ENCODE measurements at places on chromosomes 1 and 21.

- no peak for DNase-seq
Observed at GRCh38 chr1:118992868-118993699, 4.9 kb upstream of the TBX15 start.

- DNase-seq: no peak
Observed at GRCh38 chr1:150841626-150842025, 33.6 kb upstream of the CTSK start.

GRCh38 chr1:174656409-174657059, 208.8 kb downstream of the GPR52 start:
- DNase-seq: no peak

- DNase-seq: no peak
Observed at GRCh38 chr1:184867866-184868689, 106.2 kb downstream of the NIBAN1 start.

DNA sequence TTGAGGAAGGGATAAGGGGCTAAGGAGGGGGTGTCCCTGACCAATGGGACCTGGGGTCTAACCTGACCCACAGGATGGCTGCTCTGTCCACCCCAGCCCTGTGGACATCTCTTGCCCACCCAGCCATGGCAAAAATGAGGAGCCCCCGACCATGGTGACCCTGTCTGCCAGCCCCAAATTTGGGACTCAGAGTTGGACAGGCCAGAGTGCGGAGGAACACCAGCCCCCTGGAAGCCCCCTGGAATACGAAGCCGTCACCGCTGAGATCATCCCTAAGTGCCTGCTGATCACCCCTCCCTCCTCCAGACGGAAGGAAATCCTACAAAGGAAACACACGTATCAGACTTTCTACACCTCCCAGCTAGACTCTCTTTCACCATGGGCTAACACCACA, 119.3 kb downstream of the SIK1 start:
- no peak for DNase-seq

GRCh38 chr1:4422504-4423289, 231.7 kb upstream of the AJAP1 start:
- DNase-seq: no peak

DNA sequence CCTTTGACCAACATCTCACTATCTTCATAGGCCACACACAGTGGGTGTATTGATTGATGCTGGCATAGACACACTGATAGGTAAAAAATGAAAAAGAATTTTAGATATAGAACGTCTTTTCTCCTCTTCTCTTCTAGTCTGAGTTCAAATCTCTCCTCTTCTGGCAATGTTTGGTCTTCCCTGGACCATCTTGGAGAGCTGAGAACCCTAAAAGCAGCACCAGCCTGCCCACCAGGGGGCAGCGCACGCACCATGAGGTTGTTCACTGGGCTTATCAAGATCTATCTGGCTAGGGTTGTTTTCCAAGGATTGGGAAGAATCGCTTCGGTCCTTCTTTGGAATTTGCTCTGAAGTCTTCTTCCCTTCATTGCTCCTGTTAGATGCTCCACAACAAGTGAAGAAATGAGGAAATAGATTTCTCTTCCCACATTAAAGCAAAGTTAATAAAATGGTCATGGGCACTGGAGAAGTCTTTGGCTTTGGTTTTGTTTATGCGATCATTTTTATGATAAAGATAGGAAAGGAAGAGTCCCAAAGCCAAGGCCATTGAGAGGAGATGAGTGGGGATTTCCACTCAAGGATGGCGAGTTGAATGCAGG, 104.0 kb upstream of the OLIG2 start:
- no peak for DNase-seq

DNA sequence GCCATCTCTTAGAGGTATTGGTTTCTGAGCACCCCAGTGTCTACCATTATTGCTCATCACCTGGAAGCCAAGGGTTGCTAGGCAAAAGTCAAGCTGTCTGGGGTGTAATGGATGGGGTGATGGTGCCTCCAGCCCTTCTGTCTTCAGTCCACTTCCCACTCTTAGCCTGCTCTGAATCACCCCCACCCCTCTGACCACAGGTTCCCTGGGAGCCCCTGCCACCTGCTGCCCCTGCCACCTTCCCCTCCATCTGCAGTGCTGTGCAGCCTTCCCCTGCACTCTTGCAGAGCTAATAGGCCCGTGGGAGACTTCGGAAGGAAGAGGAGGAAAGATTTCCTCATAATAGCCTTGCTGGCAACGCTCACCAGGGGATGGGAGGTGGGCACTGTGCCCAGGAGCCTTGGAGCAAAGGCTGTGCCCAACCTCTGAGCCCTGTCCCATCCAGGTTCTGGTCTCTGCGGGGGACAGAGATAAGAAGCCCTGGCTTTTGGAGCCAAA, 35.5 kb downstream of the CAPN2 start:
- no peak for DNase-seq

DNA sequence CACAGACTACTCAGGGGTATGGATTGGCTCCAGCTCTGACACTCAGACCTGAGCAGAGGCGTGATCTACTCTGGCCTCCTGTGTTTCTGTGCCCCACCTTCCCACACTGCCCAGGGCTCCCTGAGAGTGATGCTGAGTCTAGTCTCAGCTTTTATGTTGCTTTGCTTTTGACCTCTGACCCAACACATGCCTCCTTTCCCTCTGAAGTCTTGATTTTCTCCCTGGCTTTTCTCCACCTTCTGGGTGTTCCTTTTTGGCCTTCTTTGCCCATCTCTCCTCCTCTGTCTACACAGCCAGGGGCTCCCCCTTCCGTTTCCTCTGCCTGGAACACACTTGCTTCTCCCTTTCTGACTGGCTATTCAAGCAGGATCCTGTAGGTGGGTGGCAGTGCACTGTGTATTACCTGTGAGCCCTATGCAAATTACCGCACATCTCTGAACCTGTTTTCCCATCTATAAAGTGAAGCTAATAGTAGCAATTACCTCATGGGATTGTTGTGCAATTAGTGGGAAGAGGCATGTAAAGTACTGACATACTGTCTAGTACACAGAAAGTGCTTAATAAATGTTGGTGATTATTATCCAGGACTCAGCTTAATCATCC, 13.7 kb upstream of the MEX3A start:
- no peak for DNase-seq

- no peak for DNase-seq
Observed at GRCh38 chr1:31243501-31244286, 4.0 kb upstream of the NKAIN1 start.

DNA sequence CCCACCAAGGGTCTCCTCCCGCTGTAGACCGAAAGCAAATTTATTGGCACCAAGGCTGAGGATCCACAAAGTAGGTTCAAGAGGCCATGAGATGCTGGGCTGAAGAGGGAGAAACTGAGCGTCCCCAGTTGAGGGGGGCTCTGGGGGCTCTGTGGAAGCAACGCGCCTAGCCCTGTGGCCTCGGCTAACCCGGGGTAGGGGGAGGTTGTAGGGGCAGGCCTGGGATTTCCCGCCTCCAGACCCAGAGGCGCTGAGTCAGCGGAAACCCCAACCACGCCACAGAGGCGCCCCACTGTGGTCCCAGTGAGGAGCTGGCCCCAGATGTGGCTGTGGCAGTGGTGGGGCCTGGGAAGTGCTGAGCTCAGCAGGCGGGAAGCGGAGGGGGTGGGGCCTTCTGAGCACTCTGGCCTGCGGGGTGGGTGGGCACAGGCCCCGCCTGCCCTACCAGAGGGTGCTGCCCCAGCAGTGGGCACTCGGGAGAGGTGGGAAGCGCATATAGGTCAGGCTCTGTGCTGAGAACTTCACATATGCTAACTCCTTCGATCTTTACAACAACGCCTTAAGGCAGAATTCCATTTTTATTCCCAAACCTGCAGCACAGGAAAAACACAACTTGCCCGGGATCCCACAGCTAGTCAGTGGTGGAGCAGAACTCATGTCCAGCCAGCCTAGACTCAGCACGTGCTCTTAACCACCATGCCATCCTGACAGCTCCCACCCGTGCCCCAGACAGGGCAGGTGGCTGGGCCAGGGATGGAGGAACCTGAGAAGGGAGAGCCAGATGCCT, 1.5 kb upstream of the COL16A1 start:
- no peak for DNase-seq

DNA sequence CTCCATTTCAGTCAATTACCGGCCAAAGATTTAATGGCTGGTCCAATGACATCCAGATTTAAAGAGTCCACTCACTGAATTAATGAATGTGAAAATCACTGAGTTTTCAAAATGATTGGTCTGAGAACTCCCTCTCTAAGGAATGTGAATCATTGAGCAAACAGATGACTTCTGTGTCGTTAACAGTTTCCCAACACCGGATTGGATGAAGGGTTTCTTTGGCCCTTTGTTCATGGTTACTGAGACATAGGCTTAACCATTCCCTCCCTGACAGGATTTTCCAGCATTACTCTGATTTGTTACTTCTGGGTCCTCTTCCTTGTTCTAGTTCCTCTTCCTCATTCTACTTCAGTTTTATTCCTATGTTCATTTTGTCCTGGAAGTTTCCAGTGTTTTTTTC, 1.5 kb upstream of the CLDN17 start:
- DNase-seq: no peak

- DNase-seq: no peak
Observed at GRCh38 chr1:119549719-119550132, 42.7 kb downstream of the HSD3B1 start.

DNA sequence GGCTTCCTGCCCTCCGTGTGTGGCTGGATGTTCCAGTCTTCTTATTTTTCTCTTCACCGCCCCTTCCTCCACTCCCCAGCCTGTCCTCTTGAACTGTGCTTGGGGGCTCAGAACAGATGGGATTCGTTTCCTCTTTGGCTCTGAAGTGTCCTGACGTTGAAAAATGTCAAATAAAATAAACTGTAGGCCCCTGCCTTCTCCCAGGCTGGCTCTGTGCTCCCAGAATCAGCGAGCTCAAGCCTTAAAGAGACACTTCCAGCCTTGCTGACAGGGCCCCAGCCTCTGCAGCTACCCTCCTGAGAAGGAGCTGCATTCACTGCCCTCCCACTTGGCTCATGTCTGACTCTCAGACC, 104.2 kb upstream of the IPO9 start:
- no peak for DNase-seq

- peak; percentile 58 for DNase-seq
Observed at GRCh38 chr1:31939484-31940329, 1.5 kb upstream of the PTP4A2 start.

DNA sequence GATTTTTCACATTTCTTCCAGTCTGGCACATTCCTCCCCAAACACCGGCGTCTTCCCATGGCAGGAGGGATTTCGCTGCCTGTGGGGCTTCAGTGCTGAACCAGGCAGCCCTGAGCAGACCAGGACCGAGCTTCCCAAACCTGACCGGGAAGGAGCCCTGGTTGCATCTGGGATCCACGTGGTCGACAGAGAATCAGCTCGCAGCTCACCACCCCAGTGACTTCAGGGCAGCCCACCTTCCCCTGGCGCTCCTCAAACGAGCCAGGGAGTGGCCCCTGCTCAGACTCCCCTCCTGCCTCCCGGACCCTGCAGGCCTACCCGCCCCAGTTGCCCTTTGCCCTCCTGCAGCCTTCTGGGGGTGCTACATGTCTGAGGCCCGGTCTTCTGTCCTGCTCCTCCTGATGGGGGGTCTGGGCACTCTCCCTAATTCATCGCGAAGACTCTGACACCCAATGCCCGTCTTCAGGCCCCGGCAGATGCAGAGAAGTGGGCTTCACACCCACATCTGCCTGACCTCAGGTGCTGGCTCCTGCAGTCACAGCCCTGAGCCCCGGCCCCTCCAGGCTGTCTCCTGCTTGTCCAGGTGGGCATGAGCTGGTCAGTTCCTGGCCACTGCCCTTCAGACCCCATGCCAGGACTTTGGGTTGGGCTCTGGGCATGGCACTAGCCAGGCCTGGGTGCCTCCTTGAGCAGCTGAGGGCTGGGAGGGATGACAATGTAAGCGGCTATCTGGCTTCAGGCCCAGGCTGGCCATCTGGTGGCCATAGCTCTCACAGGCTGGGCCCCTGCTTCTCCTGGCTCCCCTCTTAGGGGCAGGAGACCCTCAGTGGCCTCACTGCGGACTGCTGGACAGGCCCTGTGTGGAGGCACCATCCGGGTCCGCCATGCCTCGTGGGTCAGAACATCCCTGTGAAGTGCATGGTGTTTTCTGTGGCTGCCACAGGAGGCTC, 26.1 kb upstream of the PRSS38 start:
- DNase-seq: no peak

DNA sequence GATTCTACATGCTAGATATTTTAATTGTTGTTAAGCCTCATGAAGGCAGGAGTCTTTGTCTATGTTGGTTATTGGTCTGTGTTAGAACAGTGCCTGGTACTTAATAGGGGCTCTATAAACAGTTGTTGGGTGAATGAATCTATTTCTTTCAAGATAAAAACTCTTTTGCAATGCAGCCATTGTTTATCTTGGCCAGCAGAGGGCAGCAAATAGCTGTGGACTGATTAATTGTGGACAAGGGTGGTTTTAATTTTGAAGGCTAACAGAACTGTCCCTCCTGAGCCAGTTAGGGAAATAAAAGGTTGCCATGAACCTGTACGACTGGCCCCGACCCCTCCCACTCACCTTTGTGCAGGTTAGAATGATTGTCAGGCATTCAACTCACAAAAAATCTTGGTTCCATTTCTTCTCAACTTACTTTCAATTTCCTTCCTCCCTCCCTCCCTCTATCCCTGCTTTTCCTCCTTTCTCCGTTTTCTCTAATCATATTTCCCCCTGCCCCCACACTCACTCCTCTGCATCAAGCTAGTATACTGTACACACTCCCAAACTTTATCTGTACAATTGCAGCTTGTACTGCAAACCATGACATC, 66.3 kb upstream of the DIRAS3 start:
- no peak for DNase-seq

GRCh38 chr1:47390843-47391242, 25.2 kb upstream of the FOXE3 start:
- DNase-seq: no peak

- DNase-seq: no peak
Observed at GRCh38 chr1:100720101-100720500, 559 bp downstream of the VCAM1 start.

DNA sequence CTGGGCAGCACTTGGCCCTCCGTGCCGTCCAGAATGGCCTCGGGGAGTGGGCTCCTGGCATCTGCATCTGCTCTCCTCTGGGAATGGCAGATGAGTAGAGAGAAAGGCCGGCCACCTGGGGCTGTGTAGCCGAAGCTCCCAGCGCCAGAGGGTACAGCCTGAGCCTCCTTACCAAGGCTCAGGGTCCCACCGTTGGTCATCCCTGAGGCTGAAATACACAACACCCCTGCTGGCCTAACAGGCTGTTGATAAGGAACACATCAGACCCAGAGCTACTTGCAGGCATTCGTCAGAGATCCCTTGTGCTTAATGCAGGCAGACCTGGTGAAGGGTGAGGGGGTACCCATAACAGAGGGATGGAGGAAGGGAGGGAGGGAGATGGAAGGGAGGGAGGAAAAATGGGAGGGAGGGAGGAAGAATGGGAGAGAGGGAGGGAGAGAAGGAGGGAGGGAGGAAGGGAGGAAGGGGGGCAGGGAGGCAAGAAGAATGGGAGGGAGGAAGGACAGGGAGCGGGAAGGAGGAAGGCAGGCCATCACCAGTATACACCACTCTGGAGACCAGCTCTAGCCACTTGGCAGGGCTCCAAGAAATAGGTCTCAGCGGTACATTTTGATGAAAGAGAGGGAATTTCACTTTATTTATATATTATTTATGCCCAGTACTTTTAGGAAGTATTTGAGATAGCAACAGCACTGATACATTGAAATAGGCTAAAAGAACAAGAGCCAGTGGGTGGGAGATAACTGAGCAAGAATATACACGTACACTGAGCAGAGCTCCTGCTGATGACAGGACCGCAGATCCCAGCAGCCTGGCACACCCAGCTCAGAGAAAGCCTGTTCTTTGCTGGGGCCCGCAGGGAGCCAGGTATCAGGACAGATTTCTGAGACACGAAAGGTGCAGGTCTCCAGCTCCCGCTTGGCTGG, 315.0 kb upstream of the VAMP3 start:
- DNase-seq: no peak

Data from activated naive CD4-positive, alpha-beta T cell (primary cell).